ENCODE measurements at places on chromosomes 7 and 10.

- no peak for DNase-seq
These were observed 998.5 kb upstream of the GHITM start for GRCh38 chr10:83140811-83141210.

DNA sequence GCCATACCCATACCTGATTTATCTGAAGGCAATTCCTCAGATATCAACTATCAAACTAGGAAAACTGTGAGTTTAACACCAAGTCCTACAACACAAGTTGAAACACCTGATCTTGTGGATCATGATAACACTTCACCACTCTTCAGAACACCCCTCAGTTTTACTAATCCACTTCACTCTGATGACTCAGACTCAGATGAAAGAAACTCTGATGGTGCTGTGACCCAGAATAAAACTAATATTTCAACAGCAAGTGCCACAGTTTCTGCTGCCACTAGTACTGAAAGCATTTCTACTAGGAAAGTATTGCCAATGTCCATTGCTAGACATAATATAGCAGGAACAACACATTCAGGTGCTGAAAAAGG, 69.0 kb upstream of the RSBN1L start:
- DNase-seq, result no peak

DNA sequence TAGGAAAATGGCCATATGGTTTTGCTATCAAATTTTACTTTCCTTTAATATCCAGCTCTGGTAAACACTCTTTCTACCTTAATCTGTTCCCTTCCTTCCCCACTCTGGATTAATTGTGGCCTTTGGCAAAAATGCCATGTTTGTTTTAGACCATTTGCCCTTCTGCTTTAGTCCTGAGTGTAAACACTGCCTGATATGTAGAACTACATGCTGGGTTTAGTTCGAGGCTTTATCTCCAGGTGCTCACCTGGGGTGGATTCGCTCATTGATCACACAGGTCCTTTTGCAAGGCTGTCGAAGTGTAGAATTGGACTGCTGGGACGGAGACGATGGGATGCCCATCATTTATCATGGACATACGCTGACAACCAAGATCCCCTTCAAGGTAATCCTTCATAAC, 94.1 kb downstream of the NOC3L start:
- DNase-seq, result no peak

DNA sequence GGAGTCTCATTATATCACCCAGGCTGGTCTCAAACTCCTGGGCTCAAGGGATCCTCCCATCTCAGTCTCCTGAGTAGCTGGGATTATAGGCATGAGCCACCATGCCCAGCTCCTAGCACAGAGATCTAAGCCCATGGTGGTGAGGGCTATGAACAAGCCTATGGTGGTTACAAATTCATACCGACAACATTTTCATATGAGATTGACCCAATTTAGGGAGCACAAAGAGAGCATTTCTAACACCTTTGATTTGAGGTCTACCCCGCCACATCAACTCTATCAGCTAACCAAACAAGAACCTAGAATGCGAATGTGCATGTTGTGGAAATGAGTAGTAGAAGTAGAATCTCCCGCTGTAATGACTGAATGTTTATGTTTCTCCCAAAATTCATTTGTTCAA, 14.2 kb upstream of the PRF1 start:
- DNase-seq, result no peak

- DNase-seq, result no peak
These were observed 24.3 kb downstream of the GRK5 start for GRCh38 chr10:119231654-119232053.

Data from stimulated activated naive CD8-positive, alpha-beta T cell treated with anti-CD3 and anti-CD28 coated beads, Interleukin-15, Interleukin-2, amounts not matched to agents 100 U/mL and 50 U/mL, for 24 hours (primary cell).